H9 (cell line): ENCODE measurements at places on chromosomes 3 and 15. TPM values are rescaled to one million over a fixed set of nuclear protein-coding genes. Genes with fewer than 3 reads are reported as not detected.

GRCh38 chr15:36977659-36978058, 122.7 kb downstream of the MEIS2 start:
- no peak overlapping the region for H3K4me3 ChIP-seq
- H3K36me3 ChIP-seq = no peaks in the 10 kb centered on the region; the same call in 1 of the 3 replicates
- H3K27me3 ChIP-seq = no peaks in the 10 kb centered on the region
- no peaks in the 10 kb centered on the region for H3K4me1 ChIP-seq
- H3K27ac ChIP-seq = no peak overlapping the region
- no peak for DNase-seq

- H3K27ac ChIP-seq = no peak overlapping the region
- H3K27me3 ChIP-seq = no peaks in the 10 kb centered on the region
- H3K4me1 ChIP-seq = no peaks in the 10 kb centered on the region
- no peak overlapping the region for H3K4me3 ChIP-seq
- no peaks in the 10 kb centered on the region for H3K36me3 ChIP-seq
Observed at GRCh38 chr15:61621146-61621545, 392.0 kb upstream of the RORA start.

GRCh38 chr3:102193255-102193654, 241.6 kb upstream of the ZPLD1 start:
- no peak for DNase-seq
- no peaks in the 10 kb centered on the region for H3K4me1 ChIP-seq
- H3K36me3 ChIP-seq = no peaks in the 10 kb centered on the region
- no peak overlapping the region for H3K27ac ChIP-seq

GRCh38 chr3:113498221-113499005, 16.5 kb downstream of the SPICE1 start:
- H3K4me1 ChIP-seq = no peaks in the 10 kb centered on the region
- H3K27ac ChIP-seq = no peak overlapping the region
- peaks cover 11% of the 10 kb centered on the region for H3K36me3 ChIP-seq
- DNase-seq = no peak

DNA sequence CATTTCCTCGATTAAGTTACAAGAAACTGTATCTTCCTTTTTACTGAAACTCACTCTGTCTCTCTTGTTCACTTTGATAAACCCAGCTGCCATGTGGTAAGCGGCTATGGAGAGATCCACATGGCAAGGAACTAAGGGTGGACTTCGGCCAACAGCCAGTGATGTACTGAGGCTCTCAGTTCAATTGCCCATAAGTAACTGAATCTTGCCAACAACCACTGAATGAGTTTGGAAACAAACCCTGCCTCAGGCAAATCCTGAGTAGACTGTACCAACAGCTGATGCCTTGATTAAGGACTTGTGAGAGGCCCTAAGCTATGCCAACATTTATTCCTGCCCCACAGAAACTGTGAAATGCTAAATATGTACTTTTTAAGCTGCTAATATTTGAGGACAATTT, 433.5 kb downstream of the PLOD2 start:
- no peak overlapping the region for H3K27ac ChIP-seq
- no peaks in the 10 kb centered on the region for H3K4me1 ChIP-seq
- peaks cover 5% of the 10 kb centered on the region; the same call in 2 of the 3 replicates for H3K36me3 ChIP-seq
- no peak for DNase-seq

Gene TIPIN
- 26.9 and 28.3 TPM in 2 replicates for total RNA-seq

Gene TICRR
- 26.0 TPM in 2 replicates for total RNA-seq

- peaks cover 4% of the 10 kb centered on the region; the same call in 1 of the 2 replicates for H3K4me1 ChIP-seq
- H3K27me3 ChIP-seq = no peaks in the 10 kb centered on the region
- H3K27ac ChIP-seq = no peak overlapping the region
- no peak overlapping the region for H3K4me3 ChIP-seq
- H3K36me3 ChIP-seq = no peaks in the 10 kb centered on the region
- no peak for DNase-seq
Observed at GRCh38 chr3:64184621-64185020, 40.6 kb downstream of the PRICKLE2 start.
